ENCODE measurements at places on chromosomes 7 and 10.

DNA sequence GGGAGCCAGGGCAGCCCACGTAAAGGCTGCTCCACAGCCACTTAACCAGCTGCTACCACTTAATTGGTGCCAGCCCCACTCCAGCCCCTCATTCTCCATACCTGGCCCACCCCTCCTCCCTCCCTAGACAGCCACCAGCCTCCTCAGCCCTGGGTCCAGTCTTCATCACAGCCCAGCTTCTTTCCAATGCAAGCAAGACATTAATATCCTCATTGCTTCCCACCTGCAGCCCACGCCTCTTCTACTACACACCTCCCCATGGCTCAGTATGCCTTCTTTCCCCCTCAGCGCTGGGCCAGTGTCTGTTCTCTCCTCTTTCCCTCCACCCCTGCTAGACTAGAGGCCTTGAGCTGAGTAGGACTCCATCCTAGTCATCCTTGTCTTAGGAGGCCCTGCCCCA lies 33.5 kb upstream of the UNC5B start:
- no peak for DNase-seq

DNA sequence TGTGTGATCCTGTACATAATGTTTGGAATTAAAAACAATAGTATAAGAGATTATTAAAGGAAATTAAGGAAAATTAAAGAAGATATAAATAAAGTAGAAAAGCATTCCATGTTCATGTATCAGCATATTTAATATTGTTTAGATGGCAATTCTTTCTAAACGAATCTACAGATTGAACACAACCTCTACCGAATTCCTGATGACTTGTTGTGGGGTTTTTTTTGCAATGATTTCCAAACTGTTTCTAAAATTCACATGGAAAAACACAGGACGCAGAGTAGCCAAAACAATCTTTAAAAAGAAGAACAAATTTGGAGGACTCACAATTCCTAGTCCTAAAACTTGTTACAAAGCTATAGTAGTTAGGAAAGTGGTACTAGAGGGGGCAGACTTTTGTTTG lies 573.4 kb upstream of the IGFBP3 start:
- DNase-seq = no peak

DNA sequence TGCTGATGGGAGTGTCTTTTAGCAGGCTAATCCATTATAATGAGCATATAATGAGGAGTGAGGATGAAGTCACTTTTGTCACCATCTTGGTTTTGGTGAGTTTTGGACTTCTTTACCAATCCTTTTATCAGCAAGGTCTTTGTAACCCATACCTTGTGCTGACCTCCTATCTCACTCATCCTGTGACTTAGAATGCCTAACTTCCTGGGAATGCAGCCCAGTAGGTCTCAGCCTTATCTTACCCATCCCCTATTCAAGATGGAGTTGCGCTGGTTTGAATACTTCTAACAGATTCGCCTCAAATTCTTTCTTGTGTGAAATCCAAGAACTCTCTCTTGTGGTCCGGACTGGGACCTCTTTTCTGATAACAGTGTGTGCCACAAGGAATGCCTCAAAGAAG lies 253.1 kb upstream of the CACNA2D1 start:
- DNase-seq = no peak

GRCh38 chr10:131955591-131956340 lies 26.0 kb downstream of the BNIP3 start:
- DNase-seq = no peak

DNA sequence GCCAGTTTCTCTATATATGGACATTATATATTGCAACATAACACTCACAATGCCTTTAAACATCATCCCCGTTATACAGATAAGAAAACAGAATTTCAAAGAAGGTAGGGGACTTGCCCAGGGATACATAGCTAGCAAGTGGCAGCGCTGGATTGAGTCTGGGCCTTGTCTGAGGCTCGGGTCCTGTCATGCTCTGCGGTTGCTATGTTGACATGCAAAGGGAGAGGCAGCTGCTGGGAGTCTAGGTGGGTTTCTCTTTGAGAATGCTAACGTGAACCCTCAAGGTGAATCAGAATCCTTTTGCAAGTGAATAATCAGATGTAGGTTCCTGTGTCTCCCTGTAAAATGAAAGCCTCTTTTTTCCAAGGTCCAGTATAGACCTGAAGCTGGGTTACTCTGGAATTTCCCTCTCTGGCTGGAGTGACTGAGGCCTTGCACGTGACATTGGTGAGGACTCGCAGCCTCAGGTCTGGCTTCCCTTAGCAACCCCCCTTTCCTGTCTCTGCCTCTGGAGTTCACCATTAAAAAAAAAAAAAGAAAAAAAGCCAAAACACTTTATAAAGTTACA lies 38.9 kb downstream of the TCF7L2 start:
- DNase-seq = no peak

DNA sequence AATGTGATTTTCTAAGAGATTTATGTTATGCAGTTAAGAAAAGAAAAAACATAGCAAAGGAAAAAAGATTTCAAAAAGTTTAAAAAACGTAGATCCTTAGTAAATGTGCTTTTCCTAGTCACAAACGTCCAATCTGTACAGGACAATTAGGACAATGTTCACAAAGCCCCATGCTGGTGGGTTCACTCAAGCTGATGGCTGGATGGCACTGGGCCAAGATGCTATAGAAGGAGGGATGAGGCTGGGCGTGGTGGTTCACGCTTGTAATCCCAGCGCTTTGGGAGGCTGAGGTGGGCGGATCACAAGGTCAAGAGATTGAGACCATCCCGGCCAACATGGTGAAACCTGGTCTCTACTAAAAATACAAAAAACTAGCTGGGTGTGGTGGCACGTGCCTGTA lies 22.1 kb downstream of the SVIL start:
- no peak for DNase-seq

DNA sequence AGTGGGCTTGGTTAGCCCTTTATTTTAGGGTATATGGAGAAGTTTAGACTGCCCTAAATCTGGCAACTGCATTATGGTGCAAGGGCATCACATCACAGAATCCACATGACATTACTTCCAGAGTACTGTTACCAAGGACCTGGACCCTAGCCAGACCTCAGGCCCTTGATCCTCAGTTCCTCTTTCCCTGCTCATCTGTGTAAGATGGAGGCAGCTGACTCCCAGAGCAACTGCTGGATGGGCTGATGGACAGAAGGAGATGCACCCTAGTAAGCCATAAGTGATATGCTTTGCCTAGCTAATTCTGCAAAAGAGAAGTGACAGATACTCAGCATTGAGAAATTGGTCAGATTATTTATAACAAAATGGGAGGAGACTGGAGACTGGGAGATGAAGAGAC lies 131.7 kb downstream of the DYNC1I1 start:
- DNase-seq = no peak

DNA sequence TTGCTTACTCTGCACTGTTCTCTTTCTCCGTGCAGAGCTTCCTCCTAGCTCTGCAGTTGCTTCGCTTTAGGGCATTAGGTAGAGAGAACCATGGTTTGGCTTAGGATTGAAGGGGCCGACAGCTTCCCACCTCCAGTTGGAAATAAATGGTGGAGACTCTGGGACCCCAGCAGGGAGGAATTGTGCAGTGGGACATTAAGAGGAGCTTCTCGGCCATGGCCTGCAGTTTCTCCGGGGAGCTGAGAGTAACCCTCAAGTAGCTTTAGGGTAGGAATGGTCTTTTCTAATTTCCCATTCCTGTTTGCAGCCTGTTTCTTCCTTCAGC lies 1.2 kb downstream of the SUFU start:
- DNase-seq = no peak

DNA sequence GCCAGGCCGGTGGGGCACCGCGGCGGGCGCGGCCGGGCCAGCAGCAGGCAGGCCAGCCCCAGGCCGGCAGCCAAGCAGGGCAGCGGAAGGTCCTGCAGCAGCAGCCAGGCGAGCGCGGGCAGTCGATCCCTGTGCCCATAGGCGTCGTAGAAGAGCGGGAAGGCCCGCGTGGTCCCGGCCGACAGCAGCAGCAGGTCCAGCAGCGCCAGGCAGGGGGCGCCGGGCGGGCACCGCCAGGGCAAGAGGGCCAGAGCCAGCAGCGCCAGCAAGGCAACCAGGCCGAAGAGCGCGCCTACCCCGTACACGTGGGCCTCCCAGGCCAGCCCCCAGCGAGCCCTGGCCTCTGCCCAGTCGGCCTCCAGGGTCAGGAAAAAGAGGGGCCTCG lies 8.4 kb upstream of the RBM28 start:
- peak; percentile 17 for DNase-seq

- no peak for DNase-seq
These were observed 108.7 kb upstream of the DPP6 start for GRCh38 chr7:153943457-153943856.

DNA sequence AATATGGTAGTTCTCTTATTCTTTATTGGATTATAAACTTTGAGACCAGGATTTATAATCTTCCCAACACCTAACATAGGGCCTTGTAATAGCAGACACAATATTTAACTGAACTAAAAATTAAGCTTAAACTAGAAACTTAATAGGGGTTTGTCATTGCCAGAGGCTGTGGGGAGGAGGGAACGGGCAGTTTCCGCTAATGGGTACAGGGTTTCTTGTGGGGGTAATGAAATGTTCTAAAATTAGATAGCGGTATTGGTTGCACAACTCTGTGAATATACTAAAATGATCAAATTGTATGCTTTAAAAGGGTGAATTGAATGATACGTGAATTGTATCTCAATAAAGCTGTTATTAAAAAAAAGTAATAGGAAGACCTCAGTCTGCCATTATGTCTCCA lies 45.4 kb downstream of the NT5C2 start:
- DNase-seq = no peak

GRCh38 chr7:149880638-149881311 lies 7.0 kb downstream of the ATP6V0E2 start:
- no peak for DNase-seq

DNA sequence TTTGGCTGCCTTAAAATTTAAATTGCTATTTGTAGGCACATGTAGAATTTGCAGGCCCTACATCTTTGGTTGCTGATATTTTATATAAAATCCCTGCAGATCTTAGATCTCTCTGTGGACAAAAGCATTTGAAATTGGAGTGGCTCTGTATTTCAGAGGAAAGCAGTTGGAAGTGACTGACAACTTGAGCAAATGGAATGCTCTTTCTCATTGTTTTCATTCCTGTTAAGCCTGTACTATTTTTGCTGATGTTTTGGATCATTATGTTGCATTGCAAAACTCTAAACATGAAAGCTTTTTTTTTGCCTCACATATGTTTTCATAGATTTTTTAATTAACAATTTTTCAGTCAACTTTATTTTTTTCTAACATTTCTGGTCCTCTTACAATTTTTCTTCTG lies 251.2 kb upstream of the MDFIC start:
- no peak for DNase-seq

DNA sequence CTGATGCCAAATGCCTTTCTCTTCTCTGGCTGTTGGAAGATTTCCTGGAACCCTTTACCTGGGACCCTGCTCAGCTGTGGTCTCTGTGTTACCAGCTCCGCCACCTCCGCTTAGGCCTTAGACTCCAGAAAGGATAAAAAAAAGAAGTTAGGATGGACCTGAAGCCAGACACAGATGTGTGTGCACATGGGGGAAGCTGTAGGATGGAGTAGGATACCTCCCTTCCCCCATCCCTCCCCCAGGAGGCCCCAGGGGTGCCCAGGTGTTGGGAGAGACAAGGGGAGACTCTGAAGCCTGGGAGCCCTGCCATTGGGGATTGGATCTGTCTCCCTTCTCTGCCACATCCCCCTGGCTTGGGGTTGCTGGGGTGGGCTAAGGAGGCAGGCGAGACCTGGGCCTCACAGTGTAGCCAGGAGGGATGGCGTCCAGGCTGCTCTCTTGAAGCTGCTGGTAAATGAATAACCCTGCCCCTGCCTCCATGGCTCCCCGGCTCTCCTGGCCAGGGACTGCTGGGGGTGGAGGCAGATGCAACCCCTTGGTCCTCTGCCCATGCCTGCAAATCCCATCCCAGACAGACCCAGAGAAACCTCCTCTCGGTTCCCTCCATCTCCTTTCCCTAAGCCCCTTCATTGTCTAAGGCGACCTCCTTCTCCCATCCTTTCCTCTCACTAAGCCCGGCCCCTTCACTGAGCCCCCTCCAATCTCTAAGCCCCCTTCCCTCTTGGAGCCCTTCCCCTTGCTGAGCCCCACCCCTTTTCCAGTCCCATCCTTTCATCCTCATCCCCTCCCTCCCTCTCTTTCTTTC lies 8.0 kb downstream of the CLDN3 start:
- DNase-seq = no peak

DNA sequence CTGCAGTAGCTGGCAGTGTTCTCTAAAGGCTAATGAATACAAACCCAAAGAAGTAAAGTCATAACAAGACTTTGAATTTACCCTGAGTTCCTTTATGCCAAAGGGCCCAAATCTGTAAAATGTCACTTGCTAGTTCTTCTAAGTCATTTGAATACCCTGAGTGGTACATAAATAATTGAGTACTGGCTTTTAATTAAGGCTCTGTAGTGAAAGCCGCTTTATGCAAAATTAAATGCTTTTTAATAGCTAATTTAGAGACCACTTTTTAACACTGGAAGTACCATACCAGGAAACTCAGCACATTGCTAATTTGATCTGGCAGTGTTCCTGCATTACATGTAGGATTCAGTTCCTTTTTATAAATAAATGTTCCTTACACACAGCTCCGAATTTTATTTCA lies 24.0 kb upstream of the TSPAN13 start:
- DNase-seq = no peak

DNA sequence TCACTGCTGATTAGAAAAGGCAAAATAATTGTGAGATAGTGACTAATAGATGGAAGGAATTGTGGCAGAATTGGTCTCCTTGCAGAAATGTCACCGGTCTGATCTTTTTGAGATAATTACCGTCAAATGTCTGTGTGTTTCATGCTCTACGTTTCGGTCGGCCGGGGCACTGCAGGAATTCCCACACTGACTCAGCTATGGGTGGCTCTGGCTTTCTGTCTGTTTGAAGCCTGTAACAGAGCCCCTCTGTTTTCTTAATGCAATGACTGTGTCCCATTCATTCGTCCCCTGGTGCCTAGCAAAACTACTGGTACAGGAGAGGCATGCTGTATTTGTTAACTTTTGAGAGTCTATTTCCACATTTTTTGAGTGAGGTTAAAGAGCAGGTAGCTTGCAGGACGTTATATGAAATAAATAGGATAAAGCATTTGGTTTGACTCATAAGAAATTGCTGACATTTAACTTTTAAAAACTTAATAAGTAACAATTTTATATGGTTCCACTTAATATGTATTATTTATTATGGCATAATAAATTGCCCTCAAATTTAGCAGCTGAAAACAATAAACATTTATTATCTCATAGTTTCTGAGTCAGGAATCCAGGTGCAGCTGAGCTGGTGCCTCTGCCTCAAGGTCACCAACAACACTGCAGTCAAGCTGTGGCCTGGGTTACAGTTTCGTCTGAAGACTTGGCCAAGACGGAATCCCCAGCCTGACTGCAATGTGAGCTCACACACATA lies 53.3 kb upstream of the CTBP2 start:
- DNase-seq = no peak

DNA sequence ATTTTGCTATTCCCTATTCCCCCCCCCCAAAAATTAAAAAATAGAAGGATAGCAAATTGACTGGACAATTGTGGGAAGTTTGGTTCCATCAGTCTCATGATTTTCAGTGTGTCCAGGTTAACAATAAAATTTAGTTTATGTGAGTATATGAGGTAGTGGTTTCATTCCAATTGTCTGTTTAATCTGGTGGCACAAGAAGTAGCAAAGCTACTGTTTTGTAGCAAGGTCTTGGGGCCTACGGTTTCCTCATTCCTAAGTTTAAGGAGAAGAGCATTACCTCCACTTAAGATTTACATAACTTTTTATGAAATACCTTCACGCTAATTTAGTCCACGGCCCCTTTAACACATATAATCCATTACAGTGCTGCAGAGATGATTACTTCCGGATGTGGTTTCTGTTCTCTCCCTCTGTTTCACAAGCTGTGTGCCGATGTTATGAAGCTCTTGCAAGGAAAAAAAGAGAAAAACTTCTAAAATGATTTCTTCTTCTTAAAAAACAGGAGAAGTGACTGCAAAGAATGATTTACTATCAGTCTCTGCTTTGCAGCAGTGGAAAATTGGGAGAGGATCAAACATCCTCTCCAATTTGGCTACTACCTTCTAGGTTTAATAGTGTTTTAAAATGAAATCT lies 32.7 kb upstream of the NPVF start:
- DNase-seq = no peak
